ENCODE measurements at places on chromosomes 5 and 9. TPM values are rescaled to one million over a fixed set of nuclear protein-coding genes. Genes with fewer than 3 reads are reported as not detected.

The PCDHB1 gene
- total RNA-seq: not detected

The HK3 gene
- not detected for total RNA-seq

The IFNA2 gene
- total RNA-seq: not detected

The ENHO gene
- 1.9 TPM for total RNA-seq

The SLU7 gene
- total RNA-seq: 44.3 TPM

The ARID3C gene
- total RNA-seq: not detected

The FSD1L gene
- total RNA-seq: 4.4 TPM

The SLC4A9 gene
- total RNA-seq: not detected

The SIT1 gene
- total RNA-seq: not detected

The HAVCR2 gene
- total RNA-seq: 0.87 TPM

The AHRR gene
- total RNA-seq: 2.6 TPM

The SPINK1 gene
- not detected for total RNA-seq

The FYB1 gene
- total RNA-seq: 19.0 TPM

The TAF7 gene
- total RNA-seq: 74.4 TPM

The NUTM2G gene
- not detected for total RNA-seq

The CAMK4 gene
- total RNA-seq: not detected

The CDH6 gene
- 0.05 TPM for total RNA-seq

The HTR4 gene
- total RNA-seq: not detected

The TRIM36 gene
- total RNA-seq: 1.8 TPM

The CDKN2A gene
- not detected for total RNA-seq

The ARHGEF28 gene
- 15.0 TPM for total RNA-seq

The WDR31 gene
- 0.88 TPM for total RNA-seq

The SMIM33 gene
- not detected for total RNA-seq

Data from A549 treated with RU486 at 1 μM for 4 hours (cell line).